ENCODE measurements at places on chromosomes 12 and 14.
A peak's percentile ranks its signal among the peaks of the same experiment; 100 is the strongest.

DNA sequence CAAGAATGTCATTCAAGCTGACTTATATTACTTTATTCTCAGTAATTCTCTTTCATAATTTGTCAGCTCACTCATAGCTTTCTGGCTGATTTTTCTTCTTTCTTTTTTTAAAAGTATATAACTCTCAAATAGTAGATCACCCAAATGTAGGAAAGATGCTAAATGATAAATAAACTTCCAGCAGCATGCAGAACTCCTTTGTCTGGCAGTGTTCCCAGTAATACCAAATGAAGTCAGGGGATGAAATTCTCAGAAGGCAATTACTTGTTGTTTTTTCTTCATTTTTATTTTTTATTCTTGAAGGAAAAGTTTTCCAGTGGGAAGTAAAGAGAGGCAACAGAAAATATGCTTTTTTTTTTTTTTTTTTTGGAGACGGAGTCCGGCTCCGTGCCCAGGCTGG is 133.3 kb upstream of the SLCO1C1 start:
- no peak for DNase-seq

GRCh38 chr14:74502236-74503019 is 8.9 kb downstream of the ISCA2 start:
- no peak for DNase-seq

GRCh38 chr14:68612049-68612448 is 180.8 kb downstream of the ZFP36L1 start:
- DNase-seq: no peak

- DNase-seq: no peak
These were observed 8.7 kb upstream of the SMUG1 start for GRCh38 chr12:54197431-54197909.

DNA sequence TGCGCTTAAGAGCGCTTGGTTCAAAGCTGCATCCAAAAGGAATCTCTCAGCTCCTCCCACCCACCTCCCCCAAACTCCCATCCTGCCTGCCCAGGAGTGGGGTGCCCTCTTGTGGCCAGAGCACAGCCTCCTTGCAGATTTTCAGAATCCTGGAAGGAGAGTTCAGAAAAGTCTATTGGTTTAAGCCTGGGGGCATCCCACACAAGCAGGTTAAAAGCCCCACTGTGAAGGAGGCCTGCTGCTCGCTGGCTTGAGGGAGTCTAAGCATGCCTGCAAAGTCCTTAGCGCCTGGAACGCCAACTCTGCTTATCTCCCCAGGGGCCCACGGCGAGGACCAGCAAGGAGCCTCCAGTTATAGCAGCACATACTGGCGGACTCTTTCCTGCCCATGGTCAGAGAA is 297.1 kb downstream of the KSR2 start:
- no peak for DNase-seq

GRCh38 chr12:40701756-40702155 is 9.5 kb downstream of the CNTN1 start:
- DNase-seq: no peak

GRCh38 chr12:89566615-89567014 is 40.8 kb upstream of the POC1B start:
- DNase-seq: no peak

GRCh38 chr14:52117111-52117832 is 48.4 kb upstream of the NID2 start:
- DNase-seq: no peak

- DNase-seq: no peak
These were observed 26.1 kb upstream of the MYF6 start for GRCh38 chr12:80681287-80681686.

DNA sequence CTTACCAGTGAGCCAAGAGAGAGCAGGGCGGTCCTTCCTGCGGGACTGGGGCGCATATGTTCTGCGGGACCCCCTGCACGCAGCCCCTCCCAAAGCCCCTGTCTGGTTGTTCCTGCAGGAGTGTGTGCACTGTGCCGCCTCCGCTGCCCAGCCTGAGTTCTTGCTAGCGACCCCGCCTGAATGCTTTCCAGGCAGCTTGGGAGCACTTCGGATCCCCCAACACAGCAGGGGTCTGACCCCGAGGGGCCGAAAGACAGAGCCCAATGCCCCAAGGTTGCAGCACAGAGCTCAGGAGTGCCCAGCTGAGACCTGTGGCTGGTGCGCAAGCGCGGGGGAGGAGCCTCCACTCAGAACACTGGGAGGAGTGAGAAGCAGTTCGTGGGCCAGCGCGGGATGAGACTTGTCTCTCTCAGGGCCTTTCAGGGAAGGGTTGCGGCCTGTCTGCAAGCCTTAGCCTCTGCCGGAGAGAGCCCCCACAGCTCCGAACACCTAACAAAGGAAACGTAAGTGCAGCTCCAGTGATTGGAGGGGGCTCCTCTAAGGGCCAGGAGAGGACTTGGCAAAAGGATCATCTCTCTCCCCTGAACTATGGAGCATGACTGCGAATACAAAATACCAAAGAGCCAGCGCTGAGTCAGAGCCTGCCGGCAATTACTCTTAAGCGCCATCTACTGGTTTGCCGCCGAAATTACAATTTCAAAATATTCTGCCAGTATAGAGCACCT is 50.5 kb downstream of the GTF2A1 start:
- peak; percentile 51 for DNase-seq

- DNase-seq: no peak
These were observed 168.4 kb upstream of the LRIG3 start for GRCh38 chr12:59088673-59089072.

GRCh38 chr12:73506611-73507010 is 1031.0 kb upstream of the ATXN7L3B start:
- no peak for DNase-seq

- DNase-seq: no peak
These were observed 49.2 kb downstream of the MBIP start for GRCh38 chr14:36271222-36271621.

DNA sequence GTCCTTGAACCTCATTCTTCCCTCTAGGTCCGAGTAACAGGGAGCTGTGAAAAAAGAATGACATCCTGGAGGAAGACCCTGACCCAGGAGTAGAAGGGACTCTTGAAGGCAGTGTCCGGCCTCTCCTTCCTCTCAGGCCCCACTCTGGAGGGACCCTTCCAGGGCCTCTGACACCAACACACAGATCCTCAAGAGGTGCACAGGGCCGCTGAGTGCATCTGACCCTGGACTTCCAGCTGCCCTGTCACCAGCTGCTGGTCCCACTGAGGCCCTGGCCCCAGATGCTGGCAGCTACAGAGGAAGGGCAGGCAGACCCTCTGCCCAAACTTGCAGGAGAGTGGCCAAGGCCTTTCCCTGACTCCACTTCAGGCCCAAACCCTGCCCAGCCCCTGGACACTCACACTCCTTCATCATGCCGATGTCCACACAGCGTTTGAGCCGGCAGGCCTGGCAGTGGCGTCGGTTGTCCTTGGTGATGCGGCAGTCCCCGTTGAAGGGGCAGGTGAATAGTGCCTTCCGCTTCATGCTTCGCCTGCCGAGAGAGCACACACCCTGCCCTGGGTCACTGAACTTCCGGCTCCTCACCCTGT is 40.1 kb downstream of the VDR start:
- DNase-seq: no peak

DNA sequence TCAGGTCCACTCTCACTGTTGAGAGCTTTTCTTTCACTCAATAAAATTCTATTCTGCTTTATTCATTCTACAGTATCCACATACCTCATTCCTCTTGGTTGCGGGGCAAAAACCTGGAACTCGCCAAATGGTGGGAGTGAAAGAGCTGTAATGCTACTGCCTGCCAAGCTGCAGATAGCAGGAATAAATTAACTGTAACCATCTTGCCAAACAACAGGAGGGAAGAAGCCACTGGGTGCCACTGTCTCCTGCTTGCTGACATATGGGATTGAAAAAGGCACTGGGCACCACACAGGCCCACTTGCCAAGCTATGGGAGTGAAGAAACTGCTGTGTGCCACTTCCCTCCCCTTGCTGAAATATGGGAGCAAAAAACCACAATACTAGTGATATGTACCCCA is 111.9 kb upstream of the CNTN1 start:
- DNase-seq: no peak

DNA sequence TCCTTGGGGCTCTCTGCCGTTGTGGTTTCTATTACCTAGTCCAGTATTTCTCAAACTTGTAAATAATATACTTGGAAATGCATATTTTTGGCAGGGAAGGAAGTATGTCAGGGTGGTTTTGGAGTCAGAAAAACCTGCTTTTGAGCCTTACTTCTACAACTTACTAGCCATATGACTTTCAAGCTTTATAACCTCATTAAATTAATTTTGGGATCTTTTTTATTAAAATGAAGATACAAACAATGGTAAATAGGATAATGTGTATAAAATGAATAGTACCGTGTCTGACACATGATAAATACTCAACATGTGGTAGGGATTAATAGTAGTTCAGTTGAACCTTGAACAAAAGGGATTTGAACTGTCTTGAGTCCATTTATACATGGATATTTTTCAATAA is 406.3 kb downstream of the ATP23 start:
- no peak for DNase-seq

GRCh38 chr12:57756406-57757341 is 1.8 kb downstream of the MARCHF9 start:
- no peak for DNase-seq

GRCh38 chr12:89316705-89317139 is 35.6 kb downstream of the DUSP6 start:
- no peak for DNase-seq

DNA sequence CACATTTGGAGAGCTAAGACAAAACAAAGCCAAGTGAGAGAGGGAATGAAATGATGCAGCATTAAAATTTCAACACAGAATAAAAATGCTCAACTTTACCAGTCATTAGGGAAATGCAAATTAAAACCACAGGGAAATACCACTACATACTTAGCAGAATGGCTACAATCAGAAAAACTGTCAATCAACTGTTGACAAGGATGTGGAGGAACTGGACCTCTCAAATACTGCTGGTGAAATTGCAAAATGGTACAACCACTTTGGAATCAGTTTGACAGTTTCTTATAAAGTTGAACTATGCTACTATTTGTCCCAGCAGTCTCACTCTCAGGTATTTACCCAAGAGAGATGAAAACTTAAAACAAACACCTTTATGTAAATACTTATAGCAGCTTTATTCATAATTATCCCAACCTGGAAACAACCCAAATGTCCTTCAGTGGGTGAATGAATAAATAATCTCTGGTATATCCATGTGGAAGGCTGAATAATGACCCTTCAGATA is 43.8 kb upstream of the KTN1 start:
- DNase-seq: no peak

GRCh38 chr12:121325922-121326396 is 26.3 kb downstream of the ANAPC5 start:
- DNase-seq: no peak

GRCh38 chr12:62379026-62379722 is 87.5 kb upstream of the MON2 start:
- DNase-seq: peak; percentile 12

- no peak for DNase-seq
These were observed 2.4 kb upstream of the TNS2 start for GRCh38 chr12:53047221-53048032.

- DNase-seq: no peak
These were observed 184.0 kb upstream of the SYT1 start for GRCh38 chr12:78680596-78680995.

DNA sequence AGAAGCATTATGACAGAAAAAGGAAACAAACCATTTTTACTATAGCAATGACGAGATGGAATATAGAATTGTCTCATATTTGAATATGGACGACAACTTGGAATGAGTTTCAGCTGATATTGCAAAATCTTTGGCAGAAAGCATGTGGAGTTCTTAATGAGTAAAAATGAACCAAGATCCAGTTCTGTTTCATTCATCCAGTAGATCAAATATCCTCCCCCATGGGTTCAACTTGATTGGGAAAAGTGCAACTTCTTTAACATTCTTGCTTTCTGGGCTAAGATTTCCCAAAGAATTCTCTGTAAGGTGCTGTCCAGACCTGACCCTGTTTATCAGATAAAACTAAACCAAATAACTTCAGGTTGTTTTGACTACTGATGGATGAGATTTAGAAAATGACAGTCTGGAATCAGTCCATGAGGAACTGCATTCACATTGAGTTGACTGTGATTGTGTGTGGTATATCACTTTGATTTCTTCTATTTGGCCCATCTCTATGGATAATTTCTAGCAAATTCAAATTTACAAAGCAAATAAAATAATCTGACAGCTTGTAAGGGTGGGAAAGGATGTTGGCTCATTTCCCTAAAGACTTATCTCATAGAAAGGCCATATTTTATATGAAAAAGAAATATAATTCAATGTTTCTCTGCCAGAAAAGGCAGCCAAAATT is 267.4 kb downstream of the ADAMTS20 start:
- no peak for DNase-seq

- no peak for DNase-seq
These were observed 4.6 kb upstream of the SMUG1 start for GRCh38 chr12:54193434-54193833.

DNA sequence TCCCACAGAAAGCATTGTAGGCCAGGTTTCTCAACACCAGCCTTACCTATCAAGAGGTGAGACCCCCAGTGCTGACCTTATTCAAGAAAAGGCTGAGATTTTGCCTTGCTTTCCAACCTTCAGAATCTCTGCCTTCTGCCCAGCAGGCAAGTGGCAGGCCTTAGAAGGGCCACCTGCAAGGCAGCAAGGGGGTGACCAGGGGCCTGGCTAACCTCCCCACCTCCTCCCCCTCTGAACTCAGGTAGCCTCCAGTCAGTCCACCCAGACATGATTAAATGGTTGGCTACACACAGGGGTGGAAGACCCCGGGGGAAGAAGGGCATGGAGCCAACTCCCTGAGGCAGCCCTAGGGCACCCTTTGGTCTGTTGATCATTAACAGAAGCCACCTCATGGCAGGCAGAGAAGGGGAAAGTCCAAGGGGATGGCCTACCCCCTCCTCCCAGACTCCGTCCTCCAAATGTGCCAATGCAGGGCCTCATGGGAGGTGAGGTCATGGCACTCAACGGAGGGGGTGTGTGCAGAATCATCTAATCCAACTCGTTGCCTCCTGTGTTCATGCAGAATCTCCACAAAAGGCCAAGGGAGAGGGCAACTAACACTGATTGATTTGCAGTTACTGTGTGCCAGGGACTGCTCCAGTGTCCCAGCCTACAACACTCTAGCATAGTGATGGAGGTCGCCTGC is 8.5 kb downstream of the ZFP36L1 start:
- no peak for DNase-seq

DNA sequence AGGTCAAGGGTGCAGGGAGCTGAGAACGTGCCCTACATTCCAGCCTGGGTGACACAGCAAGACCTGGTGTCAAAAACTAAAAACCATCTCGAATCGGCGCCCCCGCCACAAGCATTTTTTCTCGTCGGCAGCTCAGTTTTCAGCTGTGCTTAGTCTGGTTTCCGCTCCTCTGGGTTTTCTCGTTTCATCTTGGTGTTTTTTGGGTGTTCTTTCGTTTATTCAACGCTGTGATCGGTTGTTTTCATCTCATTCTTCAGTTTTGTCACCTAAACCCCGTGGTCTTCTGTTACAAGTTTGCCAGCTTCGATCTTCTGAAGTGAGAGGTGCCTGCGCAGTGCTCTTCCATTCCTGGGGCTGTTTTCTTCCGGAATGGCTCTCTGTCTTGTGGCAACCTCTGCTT is 41.4 kb downstream of the NOC4L start:
- no peak for DNase-seq

Data from BJ (cell line).